ENCODE measurements at places on chromosomes 1 and 21.
A peak's percentile ranks its signal among the peaks of the same experiment; 100 is the strongest.

DNA sequence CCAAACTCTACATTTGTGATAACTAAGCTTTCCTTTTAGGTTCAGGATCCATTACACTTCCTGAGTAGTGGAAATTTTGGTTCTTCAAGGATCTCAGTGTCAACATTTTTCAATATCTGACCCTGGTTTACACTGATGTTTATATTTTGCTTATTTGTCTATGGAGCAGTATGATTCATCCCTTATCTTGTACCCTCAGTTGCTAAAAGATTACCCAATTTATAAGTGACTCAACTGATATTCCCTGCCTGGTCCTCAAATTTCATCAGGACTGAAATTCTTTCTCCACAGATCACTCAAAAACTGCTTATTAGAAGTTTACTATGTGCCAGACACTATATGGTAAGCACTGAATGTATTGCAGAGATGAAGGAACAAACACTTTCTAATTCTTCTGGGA is 139.1 kb upstream of the CHRM3 start:
- DNase-seq = no peak

GRCh38 chr1:88982055-88982454 is 10.4 kb downstream of the KYAT3 start:
- no peak for DNase-seq

DNA sequence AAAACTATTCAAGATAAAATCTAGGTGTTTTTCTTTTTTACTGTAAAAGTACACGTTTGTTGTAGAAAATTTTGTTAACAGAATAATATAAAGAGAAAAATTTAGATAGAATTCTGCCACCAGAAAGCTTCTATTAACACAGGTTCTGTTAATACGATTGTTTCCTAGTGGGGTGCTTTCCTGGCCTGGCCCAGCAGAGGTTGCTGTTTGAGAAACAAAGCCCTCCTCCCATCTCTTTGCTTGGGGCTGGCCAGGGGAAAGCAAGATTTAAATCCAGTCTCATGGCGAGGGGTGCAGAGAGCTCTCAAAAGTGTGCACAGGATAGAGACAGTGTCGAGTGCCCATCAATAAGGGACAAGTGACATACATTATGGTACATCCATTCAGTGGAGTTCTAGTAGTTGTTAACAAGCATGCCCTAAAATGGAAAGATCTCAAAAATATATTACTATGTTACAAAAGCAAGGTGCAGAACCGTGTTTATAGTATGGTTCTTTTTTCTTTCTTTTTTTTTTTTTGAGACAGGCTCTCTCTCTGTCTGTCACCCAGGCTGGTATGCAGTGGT is 14.6 kb upstream of the ACBD3 start:
- peak; percentile 20 for DNase-seq

GRCh38 chr1:232333419-232333767 is 296.5 kb downstream of the SIPA1L2 start:
- no peak for DNase-seq

DNA sequence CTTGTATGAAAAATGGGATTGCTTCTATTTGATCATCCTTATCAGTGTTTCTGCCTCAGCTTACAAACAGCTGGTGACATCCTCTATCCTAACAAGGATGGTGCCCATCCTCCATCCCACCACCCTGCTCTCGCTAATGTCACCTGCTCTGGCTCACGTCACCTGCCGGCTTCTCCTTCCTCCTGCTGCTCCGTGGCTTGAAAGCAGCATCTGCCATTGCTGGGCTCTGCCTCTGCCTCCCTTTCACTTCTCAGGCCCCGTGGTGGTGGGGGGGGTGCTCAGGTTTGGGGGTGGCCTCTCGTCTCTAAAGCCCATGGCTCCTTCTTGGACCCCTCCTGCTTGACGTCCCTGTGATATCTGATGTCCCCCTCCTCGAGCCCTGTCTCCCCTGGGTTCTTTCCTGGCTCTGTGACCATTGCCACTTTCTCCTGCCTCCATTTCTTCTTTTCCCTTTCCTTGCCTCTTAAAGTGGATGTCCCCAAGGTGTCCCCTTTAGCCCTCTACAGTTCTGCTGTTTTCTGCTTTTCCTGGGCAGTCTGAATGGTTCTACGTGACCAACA is 135.5 kb upstream of the ERRFI1 start:
- no peak for DNase-seq

GRCh38 chr1:84370831-84371394 is 27.4 kb upstream of the DNASE2B start:
- DNase-seq = no peak

DNA sequence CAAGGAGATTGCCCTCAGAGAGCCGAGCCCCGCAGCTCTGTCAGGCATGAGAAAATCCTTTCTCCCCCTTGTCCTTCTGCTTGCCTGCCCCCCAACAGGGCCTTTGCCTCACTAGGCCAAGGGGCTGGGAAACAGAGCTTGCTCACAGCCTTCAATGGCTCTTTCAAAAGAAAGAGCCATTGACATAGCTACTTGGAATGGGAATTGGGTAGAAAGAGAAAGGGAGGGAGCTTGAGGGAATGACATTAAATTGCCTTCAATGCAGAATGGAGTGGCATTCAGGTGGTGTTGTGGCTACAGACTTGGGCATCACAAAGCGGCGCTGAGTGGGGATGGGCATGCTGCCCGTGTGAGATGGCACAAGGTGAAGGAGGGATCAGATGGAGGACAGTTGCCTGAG is 13.2 kb downstream of the SYT11 start:
- DNase-seq = no peak

DNA sequence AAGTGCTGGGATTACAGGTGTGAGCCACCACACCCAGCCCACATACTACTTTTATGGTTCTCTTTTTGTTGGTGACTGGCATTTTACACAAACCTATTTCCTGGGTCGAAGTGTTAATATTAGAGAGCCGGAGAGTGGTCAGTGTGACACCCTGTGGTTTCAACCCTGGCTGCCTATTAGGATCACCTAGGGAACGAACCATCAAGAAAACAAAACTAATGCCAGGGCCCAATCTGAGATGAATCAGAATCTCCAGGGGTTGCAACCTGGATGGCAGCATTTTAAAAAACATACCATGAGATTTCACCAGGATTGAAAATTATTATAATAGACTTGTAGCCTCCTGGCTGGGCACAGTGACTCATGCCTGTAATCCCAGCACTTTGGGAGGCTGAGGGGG is 6.1 kb downstream of the MRPS21 start:
- no peak for DNase-seq

GRCh38 chr21:17742181-17742580 is 77.0 kb downstream of the C21orf91 start:
- no peak for DNase-seq

All from transverse colon (tissue), 4 donors.